T-helper 2 cell treated with Interferon-gamma antibody and Interleukin-4, amounts not matched to agents 5 μg/mL and 100 μg/mL, for 36 hours (primary cell): ENCODE measurements at places on chromosomes 2 and 18.

DNA sequence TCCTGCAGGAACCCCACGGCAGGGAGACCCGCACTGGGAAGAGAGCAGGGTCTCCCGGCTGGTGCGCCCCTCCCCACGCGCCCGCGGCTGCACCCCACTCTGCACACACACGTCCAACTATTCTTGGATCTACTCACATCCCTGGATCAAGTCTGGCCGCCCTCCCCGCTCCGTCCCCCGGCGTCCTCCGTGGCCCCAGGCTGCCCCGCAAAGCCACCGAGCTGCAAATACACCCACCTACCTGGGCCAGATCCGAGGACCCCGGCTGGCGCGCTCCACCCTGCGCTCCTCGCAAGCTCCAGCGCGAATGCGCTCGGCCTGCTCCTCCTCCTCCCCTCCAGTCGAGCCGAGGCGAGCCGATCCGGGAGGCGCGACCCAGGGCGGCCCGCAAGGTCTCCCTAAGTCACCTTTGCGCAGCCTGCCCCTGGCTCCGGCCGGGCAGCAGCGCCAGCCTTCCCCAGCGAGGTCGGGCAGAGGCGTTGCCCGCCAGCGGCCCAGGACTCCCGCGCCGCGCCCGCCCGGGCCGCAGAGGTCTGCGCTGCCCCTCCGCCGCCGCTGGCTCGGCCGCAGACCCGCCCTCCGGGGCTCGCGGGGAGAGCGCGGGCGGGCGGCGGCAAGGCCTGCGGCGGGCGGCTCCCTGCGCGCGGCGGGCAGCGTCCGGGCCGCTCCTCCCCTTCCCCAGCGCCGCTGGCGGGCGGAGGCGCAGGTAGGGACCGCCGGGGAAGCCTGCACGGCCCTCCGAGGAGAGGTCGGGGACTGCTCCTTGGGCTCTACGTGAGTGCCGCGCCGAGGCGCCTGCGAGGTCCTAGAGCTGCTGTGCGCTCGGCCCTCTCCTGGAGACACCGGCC is 126.0 kb downstream of the OSBPL1A start:
- DNase-seq, result no peak

- DNase-seq, result no peak
These were observed 196.1 kb downstream of the CPS1 start for GRCh38 chr2:210752532-210752931.

DNA sequence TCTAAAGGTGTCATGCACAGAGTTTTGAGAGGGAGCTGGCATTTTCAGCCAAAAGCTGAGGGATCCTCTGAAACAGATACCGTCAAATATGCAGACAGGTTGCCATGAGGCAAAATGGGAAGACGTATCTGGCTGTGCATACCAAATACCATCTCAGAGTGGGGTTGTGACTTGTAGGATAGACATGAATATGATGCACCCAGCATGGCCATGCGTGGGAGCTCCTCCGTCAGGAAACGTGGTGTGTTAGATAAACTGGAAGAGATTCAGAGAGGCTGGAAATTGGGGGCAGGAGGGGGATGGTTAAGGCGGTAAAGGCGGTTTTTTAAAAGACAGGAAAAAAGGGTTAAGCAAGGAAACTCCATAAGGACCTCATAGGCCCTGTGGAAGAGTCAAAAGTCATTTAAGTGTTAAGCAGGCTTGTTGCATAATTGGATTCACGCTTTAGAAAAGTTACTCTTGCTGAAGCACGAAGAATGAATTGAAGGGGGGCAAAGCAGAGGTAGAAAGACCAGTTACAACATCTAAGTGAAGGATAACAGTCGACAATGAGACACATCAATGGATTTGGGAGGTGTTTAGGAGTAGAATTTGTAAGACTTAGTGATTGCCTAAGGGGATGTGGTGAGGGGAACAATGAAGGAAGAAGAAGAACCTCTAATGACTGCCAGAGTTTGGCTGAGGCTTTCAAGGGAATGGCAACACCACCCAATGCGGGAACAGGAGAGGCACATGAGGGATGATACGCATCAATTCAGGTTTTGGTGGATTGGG is 139.6 kb upstream of the CTAGE1 start:
- DNase-seq, result no peak

GRCh38 chr18:34153711-34154110 is 71.0 kb downstream of the NOL4 start:
- no peak for DNase-seq

DNA sequence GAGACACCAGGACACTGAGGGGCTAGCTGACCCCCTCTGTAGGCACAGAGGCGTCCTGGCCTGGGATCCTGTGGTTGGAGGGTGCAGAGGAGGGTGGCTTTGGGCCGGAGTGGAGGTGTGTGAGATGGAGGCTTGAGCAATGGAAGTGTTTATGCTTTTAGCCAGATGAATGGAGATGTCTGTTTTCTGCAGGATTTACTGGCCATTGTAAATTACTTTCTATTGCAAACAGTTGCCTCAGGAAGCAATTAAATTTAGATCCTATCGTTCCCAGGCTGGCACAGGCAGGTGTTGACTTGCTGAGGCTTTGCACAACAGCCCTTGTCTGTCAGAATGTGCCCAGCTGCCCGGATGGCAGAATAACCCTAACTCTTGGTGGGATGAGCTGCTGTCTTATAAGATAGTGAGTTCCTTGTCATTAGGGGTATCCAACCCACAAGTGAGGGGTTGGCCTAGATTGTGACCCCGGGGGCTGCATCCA is 1.8 kb upstream of the ARID5A start:
- DNase-seq, result no peak
